Stimulated activated CD4-positive, alpha-beta T cell treated with anti-CD3 and anti-CD28 coated beads, TNF-alpha, amount 100 ng/mL, for 4 hours (primary cell): ENCODE measurements at places on chromosomes 7 and 10.

GRCh38 chr10:10564081-10564794, 453.4 kb upstream of the CELF2 start:
- DNase-seq: no peak

DNA sequence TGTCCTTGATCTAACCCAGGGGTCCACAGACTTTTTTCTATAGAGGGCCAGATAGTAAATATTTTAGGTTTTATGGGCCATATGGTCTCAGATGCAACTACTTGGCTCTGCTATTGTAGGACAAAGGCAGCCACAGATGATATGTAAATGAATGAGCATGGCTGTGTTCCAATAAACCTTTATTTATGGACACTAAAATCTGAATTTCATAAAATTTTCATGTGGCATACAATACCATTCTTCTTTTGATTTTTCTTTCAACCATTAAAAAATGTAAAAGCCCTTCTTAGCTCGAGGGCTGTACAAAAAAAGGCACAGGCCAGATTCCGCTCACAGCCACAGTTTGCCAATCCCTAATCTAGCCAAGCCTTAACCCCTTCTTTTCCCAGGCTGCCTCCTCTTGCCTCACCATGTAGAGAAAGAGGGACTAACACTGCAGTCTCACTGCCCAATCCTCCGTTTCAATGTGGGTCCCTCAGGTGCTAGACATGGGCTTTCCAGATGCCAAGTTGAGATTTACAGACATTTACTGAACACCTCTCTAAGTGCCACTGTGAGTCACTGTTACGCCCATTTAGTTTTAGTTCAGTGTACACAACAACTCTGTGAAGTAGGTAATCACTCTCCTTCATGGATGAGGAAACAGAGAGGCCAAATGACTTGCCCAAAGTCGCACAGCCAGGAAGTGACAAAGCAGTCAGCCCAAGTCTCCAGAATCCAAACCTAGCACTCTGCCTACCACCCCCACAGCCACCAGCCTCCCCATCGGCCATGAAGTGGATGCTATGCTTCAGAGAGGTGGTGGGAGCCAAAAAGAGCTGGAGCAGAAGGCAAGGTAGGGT, 132.6 kb upstream of the PDLIM1 start:
- no peak for DNase-seq

- no peak for DNase-seq
Measured at GRCh38 chr10:100895346-100895745, 17.4 kb upstream of the SLF2 start.

GRCh38 chr10:69801434-69802315, at the start of gene COL13A1:
COL13A1 (plus strand) TSS chr10:69801906; CDS start chr10:69802424, 518 bp downstream.
- no peak for DNase-seq

DNA sequence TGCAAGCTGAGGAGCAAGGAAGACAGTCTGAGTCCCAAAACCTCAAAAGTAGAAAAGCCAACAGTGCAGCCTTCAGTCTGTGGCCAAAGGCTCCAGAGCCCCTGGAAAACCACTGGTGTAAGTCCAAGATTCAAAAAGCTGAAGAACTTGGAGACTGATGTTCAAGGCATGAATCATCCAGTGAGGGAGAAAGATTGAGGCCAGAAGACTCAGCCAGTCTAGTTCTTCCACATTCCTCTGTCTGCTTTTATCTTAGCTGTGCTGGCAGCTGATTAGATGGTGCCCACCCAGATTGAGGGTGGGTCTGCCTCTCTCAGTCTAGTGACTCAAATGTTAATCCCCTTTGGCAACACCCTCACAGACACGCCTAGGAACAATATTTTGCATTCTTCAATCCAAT, 20.1 kb upstream of the MDFIC start:
- DNase-seq: no peak

- no peak for DNase-seq
Measured at GRCh38 chr7:100396421-100396982, 23.2 kb downstream of the PILRA start.

DNA sequence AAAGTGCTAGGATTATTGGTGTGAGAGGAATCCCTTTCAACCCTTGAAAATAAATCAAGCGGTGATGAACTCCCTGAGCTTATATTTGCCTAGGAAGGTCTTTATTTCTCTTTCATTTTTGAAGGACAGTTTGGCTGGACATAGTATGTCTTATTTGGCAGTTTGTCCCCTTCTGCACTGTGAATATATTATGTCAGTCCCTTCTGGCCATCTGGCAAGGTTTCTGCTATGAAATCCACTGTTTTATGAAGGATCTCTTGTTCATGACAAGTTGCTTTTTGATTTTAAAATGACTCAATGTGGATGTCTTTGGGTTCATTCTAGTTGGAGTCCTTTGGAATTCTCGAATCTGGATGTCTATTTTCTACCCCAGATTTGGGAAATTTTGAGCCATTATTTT, 21.7 kb upstream of the MCM10 start:
- no peak for DNase-seq

- DNase-seq: no peak
Measured at GRCh38 chr7:16409777-16410176, 11.6 kb downstream of the CRPPA start.
